ENCODE measurements at places on chromosomes 1 and 21.
A peak's percentile ranks its signal among the peaks of the same experiment; 100 is the strongest.

DNA sequence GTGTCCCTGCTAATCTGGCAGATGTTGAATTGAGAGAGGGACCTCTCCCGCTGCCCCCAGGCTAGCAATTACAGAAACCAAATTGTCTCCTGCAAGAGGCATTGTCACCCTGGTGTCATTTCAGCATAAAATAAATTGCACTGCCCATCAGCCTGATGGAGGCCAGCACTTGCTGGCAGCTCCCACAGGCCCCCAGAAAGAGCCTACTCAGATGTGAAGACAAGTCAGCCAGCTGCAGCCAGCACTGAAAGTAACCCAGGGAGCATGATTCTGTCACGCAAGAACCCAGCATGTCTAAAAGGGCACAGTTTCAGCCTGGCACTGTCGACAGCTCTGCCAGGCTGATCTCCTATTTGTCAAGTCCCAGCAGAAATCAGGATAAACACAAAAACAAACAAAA is 110.3 kb upstream of the CTTNBP2NL start:
- no peak for DNase-seq

- no peak for DNase-seq
Observed at GRCh38 chr1:47418122-47418521, 2.0 kb downstream of the FOXE3 start.

DNA sequence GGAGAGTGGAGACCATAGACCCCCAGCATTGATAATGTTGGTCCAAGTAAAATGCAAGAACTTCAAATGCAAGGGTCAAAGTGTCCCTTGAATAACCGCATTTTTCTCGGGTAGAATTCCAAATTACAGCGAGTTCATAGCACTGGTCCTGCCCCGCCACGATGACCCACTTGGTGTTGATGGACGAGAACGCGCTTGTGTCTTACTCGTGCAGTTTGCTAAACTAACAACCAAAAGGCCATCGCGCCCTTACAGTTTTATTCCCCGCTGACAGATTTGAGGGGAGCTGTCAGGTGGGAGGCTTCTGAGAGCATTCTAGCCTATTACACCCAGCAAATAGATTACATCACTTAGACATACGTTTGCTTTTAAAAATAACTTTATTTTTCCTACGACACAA is 17.3 kb upstream of the TSPEAR start:
- DNase-seq, result peak; percentile 22

DNA sequence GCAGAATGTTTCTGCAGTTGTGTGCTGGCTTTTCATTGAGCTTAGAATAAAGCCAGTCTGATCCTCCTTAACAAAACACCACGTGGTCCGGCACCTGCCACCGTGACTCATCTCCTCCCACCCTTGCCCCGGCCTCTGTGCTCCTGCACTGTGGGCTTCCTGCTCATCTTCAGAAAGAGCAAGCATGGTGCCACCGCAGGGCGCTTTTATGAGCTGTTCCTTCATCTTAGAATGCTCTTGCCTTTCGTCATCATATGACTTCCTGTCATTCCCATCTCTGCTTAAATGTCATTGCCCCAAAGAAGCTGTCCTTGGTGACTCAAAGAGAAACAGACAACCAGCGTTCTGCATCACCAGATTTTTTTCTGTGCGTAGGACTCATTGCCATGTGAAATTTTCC is 117.8 kb downstream of the HHAT start:
- no peak for DNase-seq

- DNase-seq, result peak; percentile 34
Observed at GRCh38 chr1:53574621-53575020, 115.4 kb downstream of the DMRTB1 start.

DNA sequence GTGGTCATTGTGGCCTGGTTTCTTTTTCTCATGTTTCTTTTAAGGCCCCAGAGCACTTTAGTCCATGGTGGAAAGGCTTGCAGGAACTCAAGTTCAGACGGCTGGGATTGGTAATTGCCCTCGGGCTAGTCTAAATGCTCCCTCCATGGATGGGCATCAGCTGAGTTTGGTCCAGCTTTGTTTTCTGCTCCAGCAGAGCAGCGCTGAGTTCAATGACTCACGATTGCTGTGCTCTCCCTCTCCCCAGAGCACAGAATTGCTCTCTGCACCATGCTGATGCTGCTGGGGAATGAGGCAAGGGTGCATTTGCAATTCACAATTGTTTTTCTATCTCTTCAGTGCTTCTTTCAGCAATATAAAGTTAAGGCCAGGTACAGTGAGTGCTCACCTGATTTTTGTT is 1.8 kb upstream of the OR2T6 start:
- DNase-seq, result no peak

GRCh38 chr1:10186331-10187025 is 23.9 kb upstream of the KIF1B start:
- no peak for DNase-seq

DNA sequence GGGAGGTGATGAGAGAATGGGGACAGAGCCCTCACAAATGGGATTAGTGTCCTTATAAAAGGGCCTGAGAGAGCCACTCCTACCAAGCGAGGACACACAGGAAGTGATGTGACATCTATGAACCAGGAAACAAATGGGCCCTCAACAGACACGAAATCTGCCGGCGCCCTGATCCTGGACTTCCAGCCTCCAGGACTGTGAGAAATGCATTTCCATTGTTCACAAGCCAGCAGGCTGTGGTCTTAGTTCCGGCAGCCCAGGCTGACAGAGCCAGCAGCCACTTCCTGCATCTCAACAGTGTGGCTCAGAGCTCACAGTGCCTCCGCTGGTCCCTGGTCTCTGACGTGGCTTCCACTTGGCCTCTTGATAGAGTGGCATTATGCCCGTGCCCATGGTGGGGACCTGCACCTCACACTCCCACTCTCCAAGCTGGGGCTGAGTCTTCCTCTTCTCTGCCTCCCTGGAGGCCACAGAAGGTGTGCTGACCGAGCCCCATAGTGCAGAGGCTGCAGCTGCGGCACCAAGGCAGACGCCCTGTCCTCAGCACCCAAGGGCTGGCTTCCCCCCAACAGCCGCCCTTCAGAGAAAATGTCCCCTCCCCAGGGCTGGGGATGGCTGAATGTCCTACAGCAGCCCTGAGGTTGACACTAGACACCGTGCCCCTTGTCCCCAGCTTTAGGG is 44.9 kb downstream of the ACOT7 start:
- no peak for DNase-seq

DNA sequence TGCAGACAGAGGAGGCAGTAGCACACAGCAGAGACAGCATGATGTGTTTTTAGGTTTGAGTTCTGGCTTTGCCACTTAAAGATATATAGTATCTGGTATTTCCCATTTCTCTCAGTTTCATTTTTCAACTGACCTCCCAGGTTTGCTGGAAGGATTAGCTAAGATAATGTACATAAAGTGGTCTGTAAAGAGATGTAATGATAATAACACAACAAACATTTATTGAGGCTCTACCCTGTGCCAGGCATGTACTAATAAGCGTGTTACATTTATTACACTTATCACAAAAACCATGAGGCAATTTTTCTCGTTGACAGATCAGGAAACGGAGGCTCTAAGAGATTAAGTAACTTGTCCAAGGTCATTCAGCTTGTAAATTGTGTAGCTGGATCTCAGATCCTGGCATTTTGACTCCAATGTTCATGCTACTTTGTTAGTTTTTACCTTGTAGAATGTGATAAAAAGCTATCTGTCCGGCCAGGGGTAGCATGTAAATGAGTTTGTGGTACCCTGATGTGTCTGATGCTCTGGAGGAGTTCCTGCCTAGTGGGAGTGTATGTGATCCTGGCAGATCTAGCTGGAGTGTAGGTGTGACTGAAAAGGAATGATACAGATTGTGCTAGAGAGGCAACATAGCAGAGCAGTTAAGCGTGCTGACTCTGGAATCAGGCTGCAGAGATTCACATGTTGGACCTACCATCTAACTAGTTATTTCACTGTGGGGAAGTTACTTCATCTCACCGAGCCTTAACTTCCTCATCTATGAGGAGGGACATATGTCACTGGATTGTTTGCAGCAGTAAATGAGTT is 146.6 kb downstream of the VPS13D start:
- DNase-seq, result no peak

- DNase-seq, result no peak
Observed at GRCh38 chr1:224454402-224455055, 19.9 kb upstream of the WDR26 start.

DNA sequence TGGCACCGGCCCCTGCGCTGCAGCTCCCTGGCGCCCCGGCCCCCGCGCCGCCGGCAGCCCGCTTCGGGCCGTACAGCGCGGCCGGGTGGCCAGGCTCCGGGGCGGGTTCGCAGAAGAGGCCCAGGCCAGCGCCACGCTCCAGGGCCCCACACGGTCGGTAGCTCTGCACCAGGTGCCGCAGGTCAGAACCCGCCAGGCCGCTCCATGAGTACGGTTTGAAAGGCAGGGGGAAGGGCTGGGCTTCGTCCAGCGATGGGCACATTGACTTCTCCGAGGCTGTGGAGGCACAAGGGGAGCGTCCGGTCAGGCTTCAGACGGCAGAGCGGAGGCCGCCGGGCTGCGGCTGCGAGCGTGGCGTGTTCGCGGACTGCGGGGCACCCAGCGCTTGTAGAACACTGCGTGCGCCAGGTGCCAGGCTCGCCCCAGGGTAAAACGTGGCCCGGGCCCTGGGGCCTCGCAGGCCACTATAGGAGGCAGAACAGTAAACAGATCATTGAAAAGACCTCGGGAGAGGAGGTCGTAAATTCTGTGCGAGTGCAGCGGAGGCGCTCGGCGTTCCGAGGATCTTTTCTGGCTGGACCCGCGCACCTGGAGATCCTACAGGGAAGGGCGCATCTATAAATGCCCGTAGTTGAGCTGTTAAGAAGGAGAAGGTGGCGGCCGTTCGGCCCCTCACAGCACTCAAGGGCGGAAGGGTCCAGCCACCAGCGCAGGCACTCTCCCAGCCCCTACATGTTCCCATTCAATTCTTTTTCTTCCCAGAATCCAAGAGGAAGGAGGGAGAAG is 5.7 kb downstream of the GFI1 start:
- DNase-seq, result no peak

- no peak for DNase-seq
Observed at GRCh38 chr21:19759836-19760235, 1238.4 kb upstream of the NCAM2 start.

DNA sequence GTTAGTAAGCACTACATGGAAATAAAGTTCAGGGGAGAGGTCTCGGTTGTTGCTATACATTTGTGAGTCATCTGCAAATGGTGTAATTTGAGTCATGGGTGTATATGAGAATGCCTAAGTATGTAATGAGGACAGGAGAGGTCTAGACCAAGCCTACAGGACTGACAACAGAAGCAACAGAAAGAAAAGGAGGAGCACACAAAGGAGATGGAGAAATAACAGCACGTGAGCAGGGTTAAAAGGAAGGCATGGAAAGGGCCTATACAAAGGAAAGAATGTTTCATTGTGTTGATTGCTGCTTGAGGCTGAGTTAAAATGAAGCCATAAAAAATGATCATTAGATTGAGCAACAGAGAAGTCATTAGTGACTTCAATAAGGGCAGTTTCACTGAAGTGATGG is 28.0 kb upstream of the PRKAA2 start:
- DNase-seq, result no peak

DNA sequence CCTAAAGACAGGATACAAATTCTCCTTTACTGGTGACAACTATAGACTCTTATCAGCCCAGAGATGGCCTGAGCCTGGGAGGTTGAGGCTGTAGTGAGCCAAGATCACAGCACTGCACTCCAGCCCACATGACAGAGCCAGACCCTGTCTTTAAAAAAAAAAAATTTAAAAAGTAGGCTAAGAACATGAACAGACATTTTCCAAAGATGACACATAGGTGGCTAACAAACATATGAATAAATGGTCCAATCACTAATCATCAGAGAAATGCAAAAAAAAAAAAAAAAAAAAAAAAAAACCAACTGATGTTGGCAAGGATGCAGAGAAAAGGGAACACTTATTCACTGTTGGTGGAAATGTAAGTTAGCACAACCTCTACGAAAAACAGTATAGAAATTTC is 65.0 kb downstream of the TOR3A start:
- DNase-seq, result no peak

- no peak for DNase-seq
Observed at GRCh38 chr1:15931884-15932283, 44.0 kb downstream of the ZBTB17 start.

DNA sequence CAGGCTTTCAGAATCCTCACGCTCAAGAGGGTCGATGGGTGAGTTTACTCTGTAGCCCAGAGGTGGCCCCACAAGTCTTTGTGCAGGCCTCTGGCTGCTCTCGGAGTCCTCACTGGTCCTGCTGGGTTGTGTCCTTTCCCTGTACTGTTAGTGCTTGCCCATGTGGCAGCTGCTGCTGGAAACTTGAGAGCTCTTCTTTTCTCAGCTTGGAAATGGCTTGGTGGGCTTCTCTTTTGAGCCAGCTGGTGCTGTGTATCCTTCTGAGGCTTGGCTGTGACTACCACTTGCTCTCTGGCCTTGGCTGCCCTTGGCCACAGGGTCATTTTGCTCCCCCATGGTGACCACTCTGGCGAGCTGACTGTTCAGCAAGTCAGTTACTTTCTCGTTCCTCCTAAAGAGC is 82.2 kb upstream of the LMO4 start:
- DNase-seq, result no peak

DNA sequence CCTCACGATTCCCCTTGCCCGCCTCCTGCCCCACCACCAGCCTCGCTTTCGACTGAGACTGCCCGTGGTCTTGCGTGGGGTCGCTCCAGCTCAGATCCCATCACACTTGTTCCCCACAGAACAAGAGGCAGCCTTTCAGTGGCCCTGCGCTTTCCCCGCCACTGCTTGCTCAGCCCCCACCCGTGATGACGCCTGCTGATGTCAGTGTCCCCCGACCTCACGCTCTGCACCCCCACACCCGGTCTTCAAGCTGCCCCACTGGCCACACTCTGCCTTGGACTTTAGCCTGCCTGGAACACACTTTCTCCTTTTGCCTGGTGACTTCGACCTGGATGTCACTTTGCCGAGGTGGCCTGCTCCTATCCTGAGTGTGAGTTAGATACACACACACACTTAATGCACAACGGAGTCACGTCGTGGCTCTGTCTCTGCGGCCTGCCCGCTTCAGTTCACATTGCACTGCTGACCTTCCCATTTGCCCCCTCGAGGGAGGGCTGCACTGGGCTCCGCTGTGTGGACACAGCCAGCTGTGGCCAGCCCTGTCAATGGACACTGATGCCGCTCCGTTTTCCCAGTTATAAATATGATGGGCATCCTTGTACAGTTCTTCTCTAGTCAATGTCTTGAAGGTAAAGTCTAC is 13.0 kb downstream of the AGPAT3 start:
- no peak for DNase-seq

GRCh38 chr21:19914028-19914427 is 1084.2 kb upstream of the NCAM2 start:
- no peak for DNase-seq

DNA sequence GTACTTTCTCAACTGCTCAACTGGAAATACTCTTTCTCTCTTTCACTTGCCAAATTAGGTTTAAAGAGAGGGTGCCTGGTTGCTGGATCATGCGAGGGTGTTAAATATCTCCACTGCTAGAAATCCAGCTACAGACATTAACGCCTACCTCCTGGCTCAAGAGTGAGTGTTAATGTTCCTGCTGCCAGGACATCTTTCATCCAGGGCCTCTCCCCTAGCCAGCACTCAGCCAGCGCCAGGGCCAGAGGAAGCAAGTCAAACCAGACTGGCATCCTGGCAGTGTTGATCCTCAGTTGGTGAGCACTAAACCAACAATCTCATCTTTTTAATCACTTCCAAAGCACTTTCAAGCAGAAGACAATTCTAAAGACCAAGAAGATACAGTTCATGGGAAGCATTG is 92.9 kb upstream of the BARHL2 start:
- no peak for DNase-seq

Measured in sciatic nerve (tissue), 2 donors.